ENCODE measurements at places on chromosomes 12 and 14. TPM values are rescaled to one million over a fixed set of nuclear protein-coding genes. Genes with fewer than 3 reads are reported as not detected.

Gene KCNK13
- total RNA-seq: not detected

Gene TPPP2
- not detected for total RNA-seq

Gene FSCB
- not detected for total RNA-seq

Gene LHX5
- not detected for total RNA-seq

Gene CLEC14A
- total RNA-seq: 0.20 TPM

Gene NXPH4
- 0.73 TPM for total RNA-seq

Gene TAS2R42
- not detected for total RNA-seq

Gene PLEKHG7
- not detected for total RNA-seq

Gene HCAR2
- total RNA-seq: under 0.01 TPM

Gene CEP290
- total RNA-seq: 22.8 TPM

Gene SIX4
- 10.8 TPM for total RNA-seq

Gene MANSC4
- total RNA-seq: not detected

Gene ENDOU
- 0.37 TPM for total RNA-seq

Gene CD63
- 1,437 TPM for total RNA-seq
